Fibroblast of the aortic adventitia (primary cell): ENCODE measurements at places on chromosomes 6 and 20. TPM values are rescaled to one million over a fixed set of nuclear protein-coding genes. Genes with fewer than 3 reads are reported as not detected.

The OR2H2 gene
- total RNA-seq = not detected in 2 replicates

The PMEPA1 gene
- 1.4 and 1.6 TPM in 2 replicates for total RNA-seq

The ABRACL gene
- 15.8 and 32.2 TPM in 2 replicates for total RNA-seq

The COX7A2 gene
- total RNA-seq = 34.1 and 197 TPM in 2 replicates

The SCRT2 gene
- total RNA-seq = not detected in 2 replicates

The VPS52 gene
- 21.6 and 40.5 TPM in 2 replicates for total RNA-seq

The SAMD5 gene
- 0.09 and 0.16 TPM in 2 replicates for total RNA-seq

The SLC22A7 gene
- total RNA-seq = not detected in 2 replicates

The KCNG1 gene
- total RNA-seq = 3.0 and 13.3 TPM in 2 replicates

The SCGN gene
- not detected in 2 replicates for total RNA-seq

The RUNX2 gene
- total RNA-seq = 0.74 and 5.8 TPM in 2 replicates

The AKAP7 gene
- total RNA-seq = 5.4 and 27.9 TPM in 2 replicates

The DEFB124 gene
- not detected in 2 replicates for total RNA-seq

The DPM1 gene
- 52.3 and 70.8 TPM in 2 replicates for total RNA-seq

The CDH26 gene
- total RNA-seq = 0.09 TPM in 1 of 2 replicates, not detected in the other

The CD109 gene
- 39.2 and 170 TPM in 2 replicates for total RNA-seq

The FAM217A gene
- not detected in 2 replicates for total RNA-seq
